Placental pericyte (primary cell): ENCODE measurements at places on chromosomes 3 and 15. TPM values are rescaled to one million over a fixed set of nuclear protein-coding genes. Genes with fewer than 3 reads are reported as not detected.

Gene DAZL
- total RNA-seq = 0.14 TPM in 1 of 2 replicates, not detected in the other

Gene AMT
- total RNA-seq = 0.29 and 1.1 TPM in 2 replicates

Gene AGBL1
- total RNA-seq = not detected in 2 replicates

Gene TMEM207
- not detected in 2 replicates for total RNA-seq

Gene CKMT1A
- not detected in 2 replicates for total RNA-seq

Gene GCHFR
- total RNA-seq = 1.0 and 3.3 TPM in 2 replicates

Gene BMF
- total RNA-seq = 14.0 and 19.7 TPM in 2 replicates

Gene EOMES
- not detected in 2 replicates for total RNA-seq

Gene APOD
- 1.3 and 2.0 TPM in 2 replicates for total RNA-seq

Gene COMMD2
- 22.1 and 35.9 TPM in 2 replicates for total RNA-seq

Gene CLDN1
- total RNA-seq = 16.6 and 161 TPM in 2 replicates

Gene ARPIN
- 9.6 and 14.0 TPM in 2 replicates for total RNA-seq

Gene DUOXA2
- not detected in 2 replicates for total RNA-seq

Gene COL6A5
- total RNA-seq = under 0.01 and 0.14 TPM in 2 replicates

Gene IMPG2
- 0.14 and 0.22 TPM in 2 replicates for total RNA-seq

Gene UACA
- 104 and 382 TPM in 2 replicates for total RNA-seq

Gene PCNP
- 82.7 and 85.8 TPM in 2 replicates for total RNA-seq

Gene IQCB1
- total RNA-seq = 16.4 and 18.6 TPM in 2 replicates

Gene CDV3
- total RNA-seq = 235 and 283 TPM in 2 replicates

Gene SLC12A1
- total RNA-seq = not detected in 2 replicates

Gene KCNAB1
- not detected in 2 replicates for total RNA-seq

Gene SKOR1
- total RNA-seq = 0.22 and 0.29 TPM in 2 replicates

Gene ATP13A4
- not detected in 2 replicates for total RNA-seq

Gene CPNE9
- total RNA-seq = not detected in 2 replicates

Gene GPR62
- under 0.01 TPM in 1 of 2 replicates, not detected in the other for total RNA-seq

Gene BCL2A1
- total RNA-seq = 0.44 and 1.3 TPM in 2 replicates

Gene SCN11A
- total RNA-seq = under 0.01 TPM in 2 replicates

Gene FAM3D
- total RNA-seq = not detected in 2 replicates

Gene C2CD4A
- not detected in 2 replicates for total RNA-seq

Gene IQCH
- total RNA-seq = 1.5 and 1.9 TPM in 2 replicates

Gene WNT7A
- total RNA-seq = not detected in 2 replicates

Gene MITF
- 6.3 and 6.6 TPM in 2 replicates for total RNA-seq

Gene GABRB3
- 0.22 and 0.29 TPM in 2 replicates for total RNA-seq

Gene ATP13A5
- total RNA-seq = not detected in 2 replicates

Gene GOLGA6L1
- not detected in 2 replicates for total RNA-seq

Gene ALDH1L1
- total RNA-seq = 0.44 and 1.3 TPM in 2 replicates

Gene ZMYND10
- total RNA-seq = 0.22 and 0.86 TPM in 2 replicates

Gene PLCB2
- 0.72 and 0.88 TPM in 2 replicates for total RNA-seq

Gene NPAP1
- total RNA-seq = not detected in 2 replicates

Gene ASB14
- 0.14 TPM in 1 of 2 replicates, not detected in the other for total RNA-seq

Gene THBS1
- total RNA-seq = 365 and 5,606 TPM in 2 replicates

Gene SLC22A13
- total RNA-seq = 0.43 and 0.44 TPM in 2 replicates

Gene GPR149
- not detected in 2 replicates for total RNA-seq

Gene CCDC191
- 1.1 and 2.0 TPM in 2 replicates for total RNA-seq

Gene ITGB5
- 247 and 383 TPM in 2 replicates for total RNA-seq

Gene RETNLB
- total RNA-seq = not detected in 2 replicates

Gene PLS1
- 0.22 and 2.1 TPM in 2 replicates for total RNA-seq

Gene CCNB2
- 4.6 and 48.0 TPM in 2 replicates for total RNA-seq

Gene OR5K2
- total RNA-seq = not detected in 2 replicates

Gene DPPA2
- total RNA-seq = not detected in 2 replicates

Gene PLA2G4D
- total RNA-seq = not detected in 2 replicates

Gene TMEM40
- 0.86 TPM in 1 of 2 replicates, not detected in the other for total RNA-seq

Gene RGMA
- total RNA-seq = not detected in 2 replicates

Gene CELSR3
- total RNA-seq = 1.1 and 2.4 TPM in 2 replicates

Gene NUP210
- total RNA-seq = 0.22 TPM in 1 of 2 replicates, not detected in the other

Gene ALPK3
- total RNA-seq = 0.57 and 1.5 TPM in 2 replicates
